NCI-H460 (cell line): ENCODE measurements at places on chromosomes 1 and 21.

GRCh38 chr1:63975481-63975880 lies 201.7 kb downstream of the ROR1 start:
- DNase-seq, result no peak

DNA sequence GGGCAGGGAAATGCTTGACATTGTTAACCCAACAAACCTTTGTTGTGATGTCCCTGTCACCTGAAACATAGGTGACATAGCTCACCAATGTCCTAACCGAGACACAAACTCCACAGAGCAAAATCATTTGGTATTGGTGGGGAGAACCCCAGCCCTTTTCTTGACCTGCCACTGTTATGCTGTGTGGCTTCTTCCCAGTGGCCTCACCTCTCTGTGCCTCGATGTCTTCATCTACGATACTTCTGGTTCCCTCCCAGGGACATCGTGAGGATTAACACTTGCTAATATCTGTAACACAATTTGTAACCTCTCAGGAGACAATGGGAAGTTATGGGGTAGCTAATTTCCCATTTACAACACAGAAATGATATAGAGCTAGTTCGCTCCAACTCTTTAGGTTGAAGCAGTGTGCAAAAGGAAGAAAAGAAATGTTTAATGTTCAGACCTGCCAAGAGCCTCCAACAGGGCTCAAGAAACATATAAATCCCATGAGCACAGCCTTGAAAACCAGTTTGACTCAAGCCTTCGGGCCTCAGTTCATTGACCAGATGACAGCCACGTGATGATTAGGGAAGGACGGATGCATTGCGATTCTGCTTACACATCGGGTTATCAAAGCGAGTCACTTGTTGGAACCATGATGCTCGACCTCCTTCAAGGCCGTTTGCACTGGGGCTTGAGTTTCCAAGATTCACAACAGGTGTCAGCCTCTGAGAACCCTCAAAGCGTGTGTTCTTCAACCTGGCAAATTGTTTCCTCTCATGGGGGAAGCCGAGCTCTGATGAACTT lies 37.8 kb upstream of the TMEM51 start:
- no peak for DNase-seq

DNA sequence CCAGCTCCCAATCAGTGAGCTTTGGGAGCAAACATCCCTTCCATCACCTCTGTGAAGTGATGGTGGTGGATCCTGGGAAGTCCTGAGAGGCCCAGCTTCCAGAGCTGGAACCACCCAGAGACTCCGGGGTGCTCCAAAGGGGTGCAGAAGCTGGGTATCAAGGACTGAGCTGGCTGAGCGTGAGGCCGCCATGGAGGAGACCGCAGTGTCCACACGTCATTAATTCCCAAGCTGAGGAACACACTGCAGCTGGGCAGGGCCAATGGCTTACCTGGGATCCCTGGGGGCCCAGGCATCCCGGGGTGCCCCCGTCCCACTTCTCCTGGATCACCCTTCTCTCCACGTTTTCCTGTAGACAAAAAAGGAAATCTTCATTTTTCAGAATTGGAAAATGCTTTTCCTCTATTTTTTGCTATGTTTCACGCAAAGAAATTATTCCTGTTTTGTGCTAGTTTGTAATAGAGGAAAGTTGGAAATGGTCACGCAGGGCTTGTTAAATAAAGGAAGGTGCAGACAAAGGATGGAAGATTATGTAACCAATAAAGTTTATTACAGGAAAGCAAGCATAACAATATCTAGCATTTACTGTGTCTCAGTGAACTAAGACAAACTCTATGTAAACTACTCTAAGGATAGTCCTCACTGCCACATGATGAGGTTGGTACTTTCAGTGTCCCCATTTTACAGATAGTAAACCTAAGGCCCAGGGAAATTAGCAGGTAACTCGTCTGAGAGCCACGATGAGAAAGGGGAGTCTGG lies 15.4 kb downstream of the COL9A2 start:
- DNase-seq, result no peak

- no peak for DNase-seq
Measured at GRCh38 chr1:226098870-226099835, 36.6 kb downstream of the H3-3A start.

GRCh38 chr1:212623603-212624002 lies 15.0 kb downstream of the ATF3 start:
- no peak for DNase-seq

- no peak for DNase-seq
Measured at GRCh38 chr21:41234569-41234968, 66.6 kb downstream of the BACE2 start.

- DNase-seq, result peak; percentile 23
Measured at GRCh38 chr1:220631238-220631815, 58.8 kb upstream of the C1orf115 start.

GRCh38 chr1:178934546-178934945 lies 63.7 kb upstream of the ANGPTL1 start:
- DNase-seq, result no peak

DNA sequence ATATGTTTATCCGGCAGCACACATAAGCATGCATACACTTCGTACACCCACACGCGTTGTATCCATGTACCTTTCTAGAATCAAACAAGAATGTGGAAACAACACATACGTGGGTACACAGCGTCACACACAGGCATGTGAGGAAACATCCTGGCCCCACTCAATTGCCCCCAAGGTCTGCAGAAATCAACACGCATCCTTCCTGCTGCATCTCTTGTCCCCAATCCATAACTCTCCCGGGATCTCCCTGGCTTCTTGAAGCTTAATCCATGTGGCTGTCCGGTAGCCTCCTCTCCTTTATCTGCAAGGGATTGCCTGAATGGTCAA lies 5.5 kb upstream of the TBX15 start:
- DNase-seq, result no peak

- DNase-seq, result no peak
Measured at GRCh38 chr21:15601390-15601789, 128.4 kb upstream of the USP25 start.

GRCh38 chr1:231180034-231180433 lies 18.2 kb downstream of the TRIM67 start:
- no peak for DNase-seq

GRCh38 chr1:65277605-65278347 lies 31.6 kb upstream of the DNAJC6 start:
- DNase-seq, result no peak

DNA sequence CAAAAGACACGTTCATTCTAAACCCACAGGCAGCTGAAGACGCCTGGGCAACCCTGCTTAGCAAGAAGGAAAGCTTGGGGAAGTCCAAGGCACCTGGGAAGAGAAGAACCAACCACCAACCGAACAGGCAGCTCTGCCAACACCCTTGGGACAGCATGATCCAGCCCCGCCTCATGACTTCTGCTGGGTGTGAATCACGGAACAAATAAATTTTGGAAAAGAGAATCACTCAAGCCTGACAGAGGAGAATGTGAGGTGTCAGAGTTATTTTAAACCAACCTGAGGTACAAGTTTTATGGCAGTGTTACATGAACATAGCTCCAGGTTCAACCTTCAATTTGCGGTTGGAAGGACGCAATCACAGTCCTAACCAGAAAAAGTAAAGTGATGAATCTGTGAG lies 10.0 kb upstream of the PADI4 start:
- no peak for DNase-seq

DNA sequence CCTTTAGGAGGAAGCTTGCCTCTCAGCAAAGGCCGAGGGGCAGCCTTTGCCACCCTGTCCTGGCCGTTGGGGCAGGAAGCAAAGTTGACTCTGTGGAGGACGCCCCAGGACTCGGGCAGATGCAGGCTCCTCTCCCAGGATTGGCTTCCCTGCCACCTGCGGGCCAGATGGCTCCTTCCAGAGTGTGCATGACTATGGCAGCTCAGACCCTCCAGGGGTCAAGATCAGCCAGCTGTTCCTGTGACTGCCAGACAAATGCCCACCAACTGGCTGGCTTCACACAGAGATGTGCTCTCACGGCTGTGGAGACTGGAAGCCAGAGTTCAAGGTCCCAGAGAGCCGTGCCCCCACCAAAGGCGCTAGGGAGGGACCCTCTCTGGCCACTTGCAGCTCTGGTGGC lies 87.0 kb upstream of the VAMP3 start:
- DNase-seq, result no peak

- no peak for DNase-seq
Measured at GRCh38 chr1:924656-925560, 1.2 kb downstream of the SAMD11 start.

DNA sequence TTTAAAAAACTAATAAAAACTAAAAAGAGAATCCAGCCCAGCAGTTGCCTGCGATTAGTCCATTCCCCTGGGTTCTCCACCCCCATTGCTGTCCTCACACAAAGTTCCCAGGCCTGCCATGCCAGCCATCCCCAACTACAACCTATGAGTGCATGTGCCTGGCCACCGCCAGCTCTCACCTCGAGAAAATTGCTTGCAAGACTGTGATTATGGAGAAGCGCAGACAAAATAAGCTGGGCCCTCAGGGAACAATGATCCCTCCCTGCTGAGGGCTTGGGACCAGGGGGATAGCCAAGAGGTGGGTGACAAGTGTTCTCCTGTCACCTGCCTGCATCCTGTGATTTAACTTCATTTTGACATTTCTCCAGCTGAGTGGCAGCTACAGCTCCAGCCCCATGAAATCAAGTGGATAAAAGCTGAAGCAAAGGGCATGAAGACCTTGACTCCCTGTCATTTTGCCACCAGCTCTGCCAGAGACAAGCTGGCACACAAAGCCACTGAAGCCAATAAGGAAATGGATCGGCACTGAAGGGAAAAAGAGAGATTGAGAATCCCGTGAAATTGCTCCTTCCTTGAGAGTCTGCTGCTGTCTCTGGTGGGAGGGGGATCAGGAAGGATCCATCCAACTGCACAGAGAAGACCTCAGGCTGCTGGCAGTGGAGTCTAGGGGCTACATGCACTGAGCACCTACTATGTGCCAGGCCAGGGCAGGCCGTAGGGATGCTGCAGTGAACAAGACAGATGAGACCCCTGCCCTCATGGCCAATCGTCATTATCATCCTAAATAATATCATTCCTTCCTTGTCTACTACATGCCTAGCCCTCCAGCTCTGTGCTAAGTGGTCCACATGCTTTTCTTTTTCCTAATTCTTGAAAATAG lies 40.7 kb downstream of the MATN1 start:
- DNase-seq, result no peak

DNA sequence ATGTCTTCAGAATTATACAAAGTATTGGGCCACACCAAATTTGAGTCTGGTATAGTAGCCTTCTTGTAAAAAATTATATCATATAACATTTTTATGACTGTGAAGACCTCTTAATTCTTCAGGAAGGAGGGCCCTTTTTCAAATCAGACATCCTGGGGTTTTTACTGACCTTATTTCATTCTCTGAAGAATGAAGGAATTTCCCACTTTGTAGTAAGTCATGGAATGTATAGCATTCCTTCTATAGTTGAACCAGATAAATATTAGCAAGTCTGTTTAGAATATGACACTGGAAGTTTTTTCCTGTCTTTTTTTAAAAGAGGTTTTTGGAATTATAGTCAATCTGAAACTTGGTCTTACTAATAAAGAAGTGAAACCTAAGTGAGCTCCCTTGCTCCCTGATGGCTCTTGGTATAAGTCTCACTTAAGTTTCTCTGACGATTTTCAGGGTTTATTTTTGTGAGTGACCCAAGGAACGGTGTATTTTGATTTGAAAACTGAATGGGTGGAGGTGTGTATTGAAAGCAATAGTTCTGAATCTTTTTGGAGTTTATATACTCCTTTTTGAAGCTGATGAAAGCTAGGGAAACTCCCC lies 23.7 kb downstream of the SNX27 start:
- no peak for DNase-seq

DNA sequence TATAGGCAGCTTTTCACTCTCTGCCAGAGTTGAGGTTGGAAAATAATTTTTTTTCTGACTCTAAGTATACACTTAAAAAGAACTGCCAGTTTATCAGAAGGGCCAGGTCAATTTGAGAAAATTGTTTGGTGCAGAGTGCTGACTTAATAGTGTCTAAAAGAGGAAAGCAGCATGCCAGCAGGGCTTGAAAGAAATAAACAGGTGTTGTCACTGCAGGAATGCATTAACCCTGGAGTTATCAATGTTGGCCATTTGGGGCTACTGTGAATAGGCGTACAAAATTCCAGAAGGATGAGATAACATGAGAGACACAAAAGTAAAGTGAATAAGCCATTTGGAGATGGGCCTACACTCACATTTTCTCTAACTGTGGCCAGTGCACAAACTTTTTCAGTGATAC lies 220.6 kb upstream of the PLD5 start:
- no peak for DNase-seq

DNA sequence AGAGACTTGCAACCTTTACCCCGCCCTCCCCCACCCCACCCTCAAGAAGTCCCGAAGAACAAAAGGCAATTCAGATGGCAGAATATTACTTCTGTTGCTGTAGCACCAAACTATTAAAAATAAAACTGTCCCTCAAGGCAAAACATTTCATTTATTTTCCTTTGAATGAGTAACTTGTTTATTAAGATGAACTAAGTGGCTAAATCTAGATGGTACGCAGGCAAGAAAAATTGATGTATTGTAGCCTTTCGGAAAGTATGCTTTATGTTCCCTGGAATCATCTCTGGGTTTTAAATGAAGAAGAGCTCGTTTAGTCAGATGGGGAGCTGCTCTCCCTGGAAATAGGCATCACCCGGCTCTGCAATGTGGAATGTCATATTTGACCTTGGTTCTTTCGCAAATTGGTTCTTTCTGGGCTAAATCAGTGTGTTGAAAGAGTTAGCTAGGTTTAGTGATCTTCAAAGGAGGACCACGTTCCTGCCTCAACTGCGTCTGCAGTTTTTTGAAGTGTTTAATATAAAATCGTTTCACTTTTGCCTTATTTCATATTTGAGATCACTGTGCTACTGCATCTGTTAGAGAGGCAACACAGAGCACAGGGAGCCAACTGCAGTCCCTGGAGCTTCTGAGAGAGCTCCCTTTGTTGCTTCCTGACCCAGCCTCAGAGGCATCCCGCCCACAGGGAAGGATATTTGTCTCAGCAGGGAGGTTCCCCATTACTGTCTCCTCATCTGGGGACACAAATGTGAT lies 61.8 kb downstream of the KIF26B start:
- no peak for DNase-seq

GRCh38 chr1:44707112-44707881 lies 23.7 kb downstream of the RNU5D-1 start:
- DNase-seq, result no peak

GRCh38 chr1:210738256-210738655 lies 395.7 kb downstream of the KCNH1 start:
- no peak for DNase-seq

DNA sequence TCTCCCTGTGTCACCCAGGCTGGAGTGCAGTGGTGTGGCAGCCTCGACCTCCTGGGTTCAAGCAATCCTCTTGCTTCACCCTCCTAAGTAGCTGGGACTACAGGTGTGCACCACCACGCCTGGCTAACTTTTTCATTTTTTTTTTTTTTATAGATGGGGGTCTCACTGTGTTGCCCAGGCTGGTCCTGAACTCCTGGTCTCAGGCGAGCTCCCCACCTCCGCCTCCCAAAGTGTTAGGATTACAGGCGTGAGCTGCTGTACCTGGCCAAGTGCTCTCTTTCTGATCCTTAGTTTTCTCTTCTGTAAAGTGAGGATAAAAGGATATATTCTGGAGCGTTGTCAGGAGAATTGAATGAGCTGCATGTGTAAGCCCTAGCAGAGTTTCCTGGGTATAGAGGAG lies 68.7 kb downstream of the GALNT2 start:
- no peak for DNase-seq
